Neuronal stem cell (in vitro differentiated cells): ENCODE measurements at places on chromosomes 2 and 18.

DNA sequence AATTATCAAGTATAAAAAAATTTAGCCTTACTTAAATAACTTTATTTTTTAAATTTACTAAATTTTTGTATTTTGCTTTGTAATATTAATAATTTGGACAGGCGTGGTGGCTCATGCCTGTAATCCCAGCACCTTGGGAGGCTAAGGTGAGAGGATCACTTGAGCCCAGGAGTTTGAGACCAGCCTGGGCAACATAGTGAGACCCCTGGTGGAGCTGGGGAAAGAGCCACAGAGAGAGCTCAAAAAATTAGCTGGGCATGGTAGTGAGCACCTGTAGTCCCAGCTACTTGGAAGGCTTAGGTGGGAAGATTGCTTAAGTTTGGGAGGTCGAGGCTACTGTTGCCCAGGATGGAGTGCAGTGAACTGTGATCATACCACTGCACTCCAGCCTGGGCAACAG, 143.5 kb downstream of the B3GNT2 start:
- DNase-seq = no peak

DNA sequence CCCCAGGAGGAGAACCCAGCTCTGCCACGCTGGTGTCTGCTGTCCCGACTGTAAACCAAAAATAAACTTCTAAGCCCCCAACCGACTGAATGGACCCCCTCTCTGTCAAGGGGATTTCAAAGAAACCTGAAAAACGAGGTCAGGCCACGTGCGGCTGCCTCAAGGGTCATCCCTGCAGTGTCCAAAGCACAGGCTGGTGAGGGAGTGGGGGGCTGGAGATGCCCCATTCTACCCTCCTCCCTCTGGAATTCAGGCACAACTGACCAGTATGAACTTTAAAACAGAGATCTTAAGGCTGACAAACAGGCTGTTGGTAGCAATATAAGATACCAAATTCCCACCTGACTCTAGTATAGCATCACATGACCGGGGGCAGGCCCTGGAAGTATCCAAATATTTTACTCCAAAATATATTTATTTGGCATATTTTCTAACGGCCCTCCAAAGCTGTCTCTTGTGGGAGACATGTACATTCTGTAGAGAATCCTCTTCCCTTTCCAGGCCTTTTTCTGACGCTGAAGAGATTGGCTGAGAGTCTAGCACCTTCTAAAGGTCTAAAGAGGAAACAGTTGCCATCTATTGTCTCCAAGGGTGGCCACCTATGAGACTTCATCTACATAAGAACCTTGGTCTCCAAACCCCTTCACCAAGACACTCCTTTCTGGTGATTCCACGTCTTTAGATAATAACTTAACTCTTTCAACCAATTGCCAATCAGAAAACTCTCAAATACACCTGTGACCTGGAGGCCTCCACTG, 40.4 kb upstream of the CTDP1 start:
- DNase-seq = no peak

- no peak for DNase-seq
Measured at GRCh38 chr2:137771064-137771463, 193.2 kb upstream of the HNMT start.

GRCh38 chr2:170824526-170825015, 7.9 kb downstream of the GAD1 start:
- DNase-seq = no peak

DNA sequence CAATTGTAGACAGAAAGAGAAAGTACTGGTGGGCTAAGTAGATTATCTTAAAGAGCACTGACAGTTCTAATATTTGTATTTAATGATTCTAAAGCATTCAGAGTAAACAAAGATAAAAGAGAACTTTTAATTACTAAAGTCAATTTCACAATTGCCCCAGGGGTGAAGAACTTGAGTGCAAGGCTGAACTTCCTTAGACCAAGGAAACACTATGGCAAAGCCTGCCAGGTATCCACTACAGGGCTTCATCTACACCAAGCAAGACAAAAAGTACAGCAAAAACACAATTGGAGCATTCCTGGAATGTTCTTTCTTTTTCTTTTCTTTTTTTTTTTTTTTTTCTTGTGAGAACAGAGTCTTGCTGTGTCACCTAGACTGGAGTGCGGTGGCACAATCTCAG, 46.9 kb upstream of the NDUFV2 start:
- no peak for DNase-seq
